ENCODE measurements at places on chromosomes 7 and 10.

DNA sequence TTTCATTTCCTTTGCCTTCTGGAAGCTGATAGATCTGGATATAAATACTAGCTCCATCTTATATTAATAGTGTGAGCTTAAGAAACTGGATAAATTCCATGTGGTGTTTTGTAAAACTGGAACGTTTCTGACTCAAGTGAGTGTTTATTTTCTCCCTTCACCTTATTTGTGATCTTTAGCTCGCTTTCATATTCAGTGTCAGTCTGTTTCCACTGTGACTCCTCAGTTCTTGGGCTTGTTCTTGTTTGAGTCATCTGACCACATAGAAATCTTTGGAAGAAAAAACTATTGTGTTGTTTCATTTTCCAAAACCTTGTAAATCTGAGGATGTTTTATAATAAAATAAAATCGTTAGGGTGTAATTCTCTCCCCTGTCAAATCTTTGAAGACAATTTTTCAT is 186.4 kb downstream of the POLR1F start:
- no peak for DNase-seq

DNA sequence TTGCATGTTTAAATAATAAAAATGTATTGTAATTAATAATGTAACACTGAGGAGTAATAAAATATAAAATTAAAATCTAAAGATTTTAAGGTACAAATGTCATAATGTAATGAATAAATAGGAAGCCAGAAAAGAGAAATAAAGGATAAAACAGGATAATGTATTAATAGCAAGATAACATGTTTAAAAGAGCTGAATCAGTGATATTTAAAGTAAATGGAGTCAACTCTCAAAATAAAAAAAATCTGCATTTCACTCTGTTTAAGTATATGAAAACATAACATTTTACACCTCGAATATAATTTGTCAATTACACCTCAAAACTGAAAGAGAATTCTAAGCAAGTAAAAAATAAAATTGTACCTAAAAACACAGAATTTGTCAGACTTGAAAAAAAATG is 44.1 kb downstream of the GRM3 start:
- DNase-seq: no peak

- no peak for DNase-seq
These were observed 41.9 kb upstream of the ASL start for GRCh38 chr7:66033471-66034385.

DNA sequence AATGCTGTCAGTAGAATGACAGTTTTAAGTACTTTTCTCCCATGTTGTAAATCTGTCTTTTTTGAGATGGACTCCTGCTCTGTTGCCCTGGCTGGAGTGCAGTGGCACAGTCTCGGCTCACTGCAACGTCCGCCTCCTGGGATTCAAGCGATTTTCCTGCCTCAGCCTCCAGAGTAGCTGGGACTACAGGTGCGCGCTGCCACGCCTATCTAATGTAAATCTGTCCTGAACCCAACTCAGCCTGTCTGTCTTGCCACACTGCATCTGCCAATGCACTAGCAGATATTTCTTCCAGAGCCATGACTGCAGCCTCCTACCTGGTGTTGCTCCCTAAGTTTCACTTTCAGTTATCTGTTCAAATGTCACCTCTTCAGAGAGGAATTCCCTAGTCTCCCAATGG is 264.1 kb downstream of the PHF14 start:
- no peak for DNase-seq

- no peak for DNase-seq
These were observed 112.5 kb upstream of the ANKRD1 start for GRCh38 chr10:91033324-91033950.

DNA sequence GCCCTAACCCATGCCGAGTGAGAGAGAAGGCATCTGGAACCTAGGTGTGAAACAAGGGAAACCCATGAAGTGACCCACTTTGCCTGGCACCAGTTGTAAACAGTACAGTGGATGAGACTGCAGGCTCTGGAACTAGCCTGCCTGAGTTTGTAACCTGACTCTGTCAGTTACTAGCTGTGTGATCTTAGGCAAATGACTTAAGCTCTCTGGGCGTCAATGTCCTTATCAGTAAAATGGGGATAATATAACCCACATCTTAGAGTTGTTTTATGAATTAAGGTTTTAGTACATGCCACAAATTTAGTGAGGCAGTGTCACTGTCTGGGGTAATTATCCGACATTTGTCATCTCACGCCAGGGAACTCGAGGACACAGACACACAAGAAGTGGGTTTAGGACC is 82.9 kb upstream of the AGK start:
- no peak for DNase-seq

DNA sequence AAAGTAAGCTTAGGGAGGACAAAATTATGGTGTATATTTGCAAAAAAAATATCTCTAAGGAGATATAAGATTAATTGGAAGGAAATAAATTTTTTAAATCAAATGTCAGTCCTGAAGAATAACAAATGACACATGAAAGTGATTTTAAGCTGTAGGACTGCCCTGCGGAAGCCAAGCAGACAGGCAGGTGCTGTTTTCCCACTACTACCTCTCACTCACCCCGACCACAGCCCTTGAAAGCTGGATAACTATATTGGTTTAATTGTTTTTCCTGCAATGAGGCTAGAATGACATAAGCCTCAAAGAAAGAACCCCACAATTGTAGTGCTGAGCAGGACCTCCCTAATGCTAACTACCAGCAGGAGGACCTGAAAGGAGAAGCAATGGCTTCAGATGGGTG is 68.6 kb upstream of the VIPR2 start:
- no peak for DNase-seq

- DNase-seq: no peak
These were observed 57.4 kb upstream of the EBF3 start for GRCh38 chr10:130021383-130021950.

- peak; percentile 4 for DNase-seq
These were observed 32.2 kb downstream of the HACD1 start for GRCh38 chr10:17585016-17585415.

GRCh38 chr7:113267271-113267670 is 148.9 kb upstream of the SMIM30 start:
- no peak for DNase-seq

DNA sequence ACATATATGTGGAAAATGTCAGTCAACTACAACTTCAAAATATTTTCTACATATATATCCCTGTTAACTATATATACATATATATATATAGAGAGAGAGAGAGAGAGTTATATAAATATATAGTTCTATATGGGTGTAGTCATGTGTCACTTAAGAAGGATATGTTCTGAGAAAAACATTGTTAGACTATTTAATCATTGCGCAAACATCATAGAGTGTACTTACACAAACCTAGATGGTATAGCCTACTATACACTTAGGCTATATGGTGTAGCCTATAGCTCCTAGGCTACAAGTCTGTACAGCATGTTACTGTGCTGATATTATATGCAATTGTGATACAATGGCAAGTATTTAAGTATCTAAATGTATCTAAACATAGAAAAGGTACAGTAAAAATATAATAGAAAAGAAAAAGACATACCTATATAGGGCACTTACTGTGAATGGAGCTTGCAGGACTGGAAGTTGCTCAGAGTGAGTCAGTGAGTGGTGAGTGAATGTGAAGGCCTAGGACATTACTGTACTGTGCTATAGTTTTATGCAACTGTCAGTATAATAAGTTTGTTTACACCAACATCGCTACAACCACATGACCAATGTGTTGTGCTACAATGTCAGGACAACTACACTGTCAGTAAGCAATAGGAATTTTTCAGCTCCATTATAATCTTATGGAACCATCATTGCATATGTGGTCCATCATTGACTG is 18.0 kb upstream of the FGL2 start:
- DNase-seq: no peak

GRCh38 chr7:2670720-2671391 is 17.1 kb upstream of the AMZ1 start:
- peak; percentile 77 for DNase-seq

DNA sequence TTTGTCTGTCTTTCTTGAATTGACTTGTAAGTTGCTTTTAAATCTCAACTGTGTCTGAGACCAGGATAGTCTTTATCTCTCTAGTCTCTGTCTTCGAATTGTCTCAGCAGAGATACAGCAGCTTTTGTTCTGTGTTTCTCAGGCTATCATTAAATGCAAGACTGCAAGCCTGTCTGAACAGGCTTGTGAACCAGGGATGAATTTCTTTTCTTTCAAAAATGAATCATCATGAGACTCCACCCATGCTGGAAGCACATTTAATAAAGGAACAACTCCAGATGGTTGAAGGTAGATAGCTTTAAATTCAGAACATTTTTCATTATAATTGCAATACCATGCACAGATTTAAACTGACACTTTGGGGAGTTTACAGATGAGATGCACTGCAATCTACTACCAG is 155.9 kb downstream of the SEC23IP start:
- DNase-seq: no peak

DNA sequence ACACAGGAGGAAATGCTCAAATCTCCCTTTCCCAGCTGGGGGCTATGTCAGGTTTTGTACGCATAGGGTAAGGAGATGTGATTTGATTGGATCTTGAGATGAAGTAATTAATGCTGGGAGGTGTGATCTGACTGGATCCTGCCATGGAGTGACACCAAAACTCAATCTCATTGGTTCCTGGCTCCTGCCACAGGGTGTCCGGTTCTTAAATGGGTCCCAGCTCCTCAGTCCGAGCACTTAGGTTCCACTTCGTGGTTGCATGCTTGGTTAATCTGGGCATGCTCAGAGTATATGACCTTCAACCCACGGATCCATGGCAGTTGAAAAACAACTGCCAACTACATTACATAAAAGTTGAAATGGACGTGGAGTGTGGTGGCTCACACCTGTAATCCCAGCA is 3.1 kb upstream of the ZNF12 start:
- peak; percentile 38 for DNase-seq

GRCh38 chr10:65319493-65319892 is 1606.3 kb upstream of the LRRTM3 start:
- no peak for DNase-seq

GRCh38 chr10:37035853-37036252 is 89.5 kb upstream of the ANKRD30A start:
- DNase-seq: no peak

- DNase-seq: no peak
These were observed 47.9 kb downstream of the ADCY1 start for GRCh38 chr7:45622058-45622457.

- DNase-seq: no peak
These were observed 536.8 kb upstream of the NRP1 start for GRCh38 chr10:33871061-33871956.

DNA sequence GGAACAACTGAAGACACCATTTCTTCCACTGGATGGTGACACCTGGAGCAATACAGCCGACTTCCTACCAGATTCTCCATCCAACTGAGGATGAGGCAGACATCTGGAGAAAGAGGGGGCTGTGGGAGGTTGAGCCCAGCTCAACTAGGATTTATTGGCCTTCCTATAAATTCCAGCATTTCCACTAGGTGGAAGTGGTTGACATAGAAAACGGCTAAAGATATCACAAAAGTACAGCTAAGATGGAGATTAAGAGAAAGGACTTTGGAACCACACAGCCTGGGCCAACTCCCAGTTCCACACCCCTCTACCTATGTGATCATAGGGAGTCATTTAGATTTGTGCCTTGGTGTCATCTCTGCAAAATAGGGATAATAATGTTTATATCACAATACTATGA is 61.3 kb upstream of the CAV2 start:
- DNase-seq: no peak

GRCh38 chr7:133320891-133321290 is 68.0 kb downstream of the EXOC4 start:
- DNase-seq: no peak

GRCh38 chr7:156886020-156886795 is 6.8 kb downstream of the LMBR1 start:
- DNase-seq: no peak

DNA sequence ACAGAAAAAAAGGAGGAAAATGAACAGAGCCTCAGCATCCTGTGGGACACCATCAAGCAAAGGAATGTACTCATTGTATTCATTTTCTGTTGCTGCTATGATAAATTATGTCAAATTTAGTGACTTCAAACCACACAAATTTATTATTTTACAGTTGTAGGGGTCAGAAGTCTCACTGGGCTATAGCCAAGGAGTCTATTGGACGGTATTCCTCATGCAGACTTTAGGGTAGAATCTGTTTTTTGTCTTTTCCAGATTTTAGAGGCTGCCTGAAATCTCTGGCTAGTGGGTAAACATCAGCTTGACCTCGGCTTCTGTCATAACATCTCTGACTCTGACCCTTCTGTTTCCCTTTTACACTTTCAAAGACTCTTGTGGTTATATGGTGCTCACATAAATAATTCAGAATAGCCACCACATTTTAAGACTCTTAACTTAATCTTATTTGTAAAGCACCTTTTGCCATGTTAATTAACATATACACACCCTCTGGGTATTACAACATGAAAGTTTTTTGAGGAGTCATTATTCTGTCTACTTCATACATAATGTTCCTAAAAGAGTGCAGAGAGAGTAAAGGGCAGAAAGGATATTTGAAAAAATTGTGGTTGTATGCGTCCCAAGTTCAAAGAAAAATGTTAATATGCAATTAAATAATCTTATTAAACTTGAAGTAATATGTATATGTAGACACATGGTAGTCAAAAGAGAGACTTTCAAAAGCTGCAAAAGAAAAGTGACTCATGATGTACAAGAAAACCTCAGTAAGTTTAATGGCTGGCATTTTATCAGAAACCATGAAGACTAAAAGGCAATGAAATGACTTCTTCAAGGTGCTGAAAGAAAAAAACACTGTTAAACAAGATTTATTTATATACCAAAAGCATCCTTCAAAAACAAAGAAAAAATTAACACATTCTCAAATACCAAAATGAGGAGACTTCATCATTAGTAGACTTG is 70.8 kb upstream of the MEOX2 start:
- DNase-seq: no peak

GRCh38 chr7:127396184-127396583 is 3.7 kb upstream of the ZNF800 start:
- DNase-seq: peak; percentile 94

DNA sequence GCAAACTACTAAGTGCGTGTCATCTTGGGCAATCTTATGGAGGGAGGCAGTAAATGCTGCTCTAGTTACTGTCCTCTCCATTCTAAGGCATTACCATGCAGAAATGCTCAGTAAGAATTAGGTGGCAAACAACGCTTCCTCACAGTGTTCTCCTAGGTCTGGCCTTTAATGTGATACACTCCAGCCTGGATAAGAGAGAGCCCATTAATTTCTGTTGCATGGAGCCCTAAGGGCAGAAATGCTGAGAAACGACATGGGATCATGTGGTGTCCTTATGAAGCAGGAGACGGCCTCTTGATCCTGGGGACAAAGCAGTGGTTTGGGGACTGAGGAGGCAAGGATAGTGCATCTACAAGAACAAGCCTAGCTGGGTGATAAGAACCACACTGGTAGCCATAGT is 44.0 kb downstream of the SLC25A13 start:
- DNase-seq: no peak

DNA sequence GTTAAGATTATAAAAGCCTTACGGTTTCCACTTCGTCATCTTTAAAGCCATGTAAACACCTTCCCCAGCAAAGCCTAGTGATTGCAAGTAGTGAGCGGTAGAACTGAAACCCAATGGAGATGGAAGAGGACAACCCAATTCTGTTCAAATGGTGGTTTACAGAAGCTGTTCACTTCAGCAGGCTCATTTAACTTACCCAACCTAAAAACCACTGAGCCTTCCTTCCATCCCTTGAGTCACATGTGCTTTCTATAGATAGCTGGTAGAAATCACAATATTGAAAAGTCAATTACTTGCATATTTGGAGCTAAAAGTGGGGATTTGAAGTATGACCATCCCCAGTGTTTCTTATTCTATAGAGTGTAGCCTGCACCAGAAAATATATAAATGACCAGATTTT is 667.7 kb downstream of the SUGCT start:
- no peak for DNase-seq

- DNase-seq: no peak
These were observed 218.7 kb downstream of the ABCA13 start for GRCh38 chr7:48389977-48390376.

- peak; percentile 94 for DNase-seq
These were observed 70.5 kb downstream of the SHH start for GRCh38 chr7:155741805-155742204.
